ENCODE measurements at places on chromosomes 3 and 15. TPM values are rescaled to one million over a fixed set of nuclear protein-coding genes. Genes with fewer than 3 reads are reported as not detected.

DNA sequence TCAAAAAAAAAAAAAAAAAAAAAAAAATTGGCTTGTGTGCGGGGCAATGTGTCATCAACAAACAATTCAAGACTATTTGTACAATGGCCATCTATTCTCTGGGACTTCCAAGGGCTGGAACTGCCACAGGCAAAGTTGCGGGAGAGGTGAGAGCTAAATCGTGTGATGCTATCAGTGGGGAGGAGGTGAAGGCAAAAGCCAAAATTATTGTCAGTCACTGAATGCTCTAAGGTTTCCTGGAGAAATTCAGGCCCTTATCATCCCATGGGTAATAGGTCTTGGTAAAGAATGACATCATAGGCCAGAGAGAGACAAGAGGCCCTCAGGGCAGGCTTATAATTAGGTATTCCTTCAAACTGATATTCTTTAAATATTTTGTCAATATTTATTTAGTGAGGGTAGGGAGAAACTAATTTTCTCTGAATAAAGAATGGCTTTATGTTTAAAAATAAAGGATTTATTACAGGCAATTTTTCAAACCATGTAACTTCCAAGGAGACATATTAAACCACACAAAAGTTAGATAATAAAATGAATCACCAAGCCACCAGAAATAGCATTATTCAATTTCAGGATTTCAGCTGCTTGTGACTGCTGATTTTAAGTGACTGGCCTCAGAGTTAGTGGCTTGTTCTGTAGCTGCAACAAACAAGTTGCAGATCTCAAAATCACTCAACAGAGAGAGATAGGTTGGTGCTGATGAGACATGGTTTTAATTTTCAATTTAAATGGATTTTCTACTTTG is 226.3 kb upstream of the MRPL3 start:
- H3K4me1 ChIP-seq: no peaks in the 10 kb centered on the region
- no peak overlapping the region for H3K4me3 ChIP-seq
- DNase-seq: no peak
- no peaks in the 10 kb centered on the region for H3K36me3 ChIP-seq
- H3K27ac ChIP-seq: no peak overlapping the region
- no peaks in the 10 kb centered on the region for H3K27me3 ChIP-seq

GRCh38 chr3:196145468-196146262 is 63.8 kb upstream of the TFRC start:
- no peaks in the 10 kb centered on the region for H3K36me3 ChIP-seq
- H3K4me3 ChIP-seq: no peak overlapping the region
- no peak overlapping the region for H3K27ac ChIP-seq

GRCh38 chr3:13279532-13279910 is 140.6 kb downstream of the NUP210 start:
- H3K27me3 ChIP-seq: peaks cover 14% of the 10 kb centered on the region
- H3K27ac ChIP-seq: no peak overlapping the region
- DNase-seq: no peak
- no peaks in the 10 kb centered on the region for H3K36me3 ChIP-seq
- no peaks in the 10 kb centered on the region for H3K4me1 ChIP-seq

DNA sequence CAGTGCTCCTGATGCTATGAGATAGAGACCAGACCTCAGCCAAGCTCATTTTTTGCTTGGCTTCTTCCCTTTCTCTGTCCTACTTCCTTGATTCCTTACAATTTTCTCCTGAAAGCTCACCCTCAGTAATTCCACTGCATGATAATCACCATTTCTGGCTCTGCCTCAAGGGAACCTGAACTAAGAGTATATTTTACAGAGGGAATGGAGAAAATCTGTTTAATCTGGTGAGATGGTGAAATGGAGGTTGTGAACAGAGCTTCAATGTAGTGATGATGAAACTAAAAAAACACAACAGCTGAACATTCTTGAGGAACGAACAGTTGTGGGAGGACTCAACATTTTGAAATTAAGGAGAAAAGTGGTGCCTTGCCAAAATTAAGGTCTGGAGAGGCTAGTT is 16.3 kb downstream of the HHLA2 start:
- H3K27ac ChIP-seq: no peak overlapping the region
- H3K4me3 ChIP-seq: no peak overlapping the region
- no peaks in the 10 kb centered on the region for H3K36me3 ChIP-seq
- no peaks in the 10 kb centered on the region for H3K27me3 ChIP-seq
- no peak for DNase-seq
- H3K4me1 ChIP-seq: no peaks in the 10 kb centered on the region

DNA sequence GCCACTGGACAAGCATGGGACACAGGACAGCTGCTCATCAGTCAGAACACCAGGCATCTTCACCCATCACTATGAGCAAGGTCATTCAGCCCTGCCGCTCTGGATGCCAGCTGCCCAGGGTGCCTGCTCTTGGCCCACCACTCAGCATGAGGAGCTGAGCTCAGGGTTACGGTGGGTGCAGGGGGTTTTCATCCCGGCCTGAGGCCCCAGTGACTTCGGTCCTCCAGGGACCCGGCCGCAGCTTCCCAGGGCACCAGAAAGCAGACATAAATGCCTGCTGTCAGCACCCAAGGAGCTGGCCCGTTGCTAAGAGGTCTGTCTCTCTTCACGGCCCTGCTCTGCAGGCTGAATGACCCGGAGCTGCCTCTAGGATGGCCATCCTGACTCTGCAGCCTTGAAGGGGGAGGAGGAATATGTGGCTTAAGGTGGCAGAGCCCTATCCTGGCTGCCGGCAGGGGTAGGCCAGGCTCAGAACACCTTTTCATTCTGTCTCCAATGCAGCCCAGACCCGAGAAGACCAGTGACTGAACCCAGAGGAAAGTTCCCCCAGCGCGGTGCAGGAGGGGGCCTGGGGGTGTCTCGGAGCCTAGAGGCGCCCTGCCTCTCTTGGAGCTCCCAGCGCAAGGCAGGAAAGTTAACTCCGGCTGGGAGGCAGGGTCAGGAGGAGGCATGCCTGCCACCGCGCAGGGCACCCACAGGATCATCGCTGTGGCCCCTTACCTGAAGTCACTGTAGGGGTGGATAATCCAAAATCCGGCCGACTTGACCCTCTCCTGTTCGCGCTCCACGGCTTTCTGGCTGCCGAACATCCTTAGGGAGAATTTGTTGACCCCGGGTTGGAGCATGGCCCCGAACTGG is 1.8 kb downstream of the HCN4 start:
- no peak overlapping the region for H3K27ac ChIP-seq
- H3K36me3 ChIP-seq: no peaks in the 10 kb centered on the region
- H3K4me1 ChIP-seq: no peaks in the 10 kb centered on the region
- no peaks in the 10 kb centered on the region for H3K27me3 ChIP-seq
- DNase-seq: no peak
- H3K4me3 ChIP-seq: no peak overlapping the region

GRCh38 chr3:173399044-173399443 is 1.5 kb downstream of the NLGN1 start:
- H3K4me3 ChIP-seq: no peak overlapping the region
- DNase-seq: no peak
- H3K27me3 ChIP-seq: peaks cover 9% of the 10 kb centered on the region

- H3K36me3 ChIP-seq: peaks cover 41% of the 10 kb centered on the region
- DNase-seq: no peak
- no peak overlapping the region for H3K27ac ChIP-seq
- no peaks in the 10 kb centered on the region for H3K27me3 ChIP-seq
- no peak overlapping the region for H3K4me3 ChIP-seq
- no peaks in the 10 kb centered on the region for H3K4me1 ChIP-seq
Measured at GRCh38 chr3:52633786-52634185, 51.9 kb downstream of the PBRM1 start.

- DNase-seq: no peak
- no peaks in the 10 kb centered on the region for H3K4me1 ChIP-seq
- no peaks in the 10 kb centered on the region for H3K36me3 ChIP-seq
- H3K4me3 ChIP-seq: no peak overlapping the region
- H3K27ac ChIP-seq: no peak overlapping the region
- no peaks in the 10 kb centered on the region for H3K27me3 ChIP-seq
Measured at GRCh38 chr3:133890037-133890436, 5.6 kb downstream of the RAB6B start.

Gene ZPLD1
- polyA plus RNA-seq: not detected

Gene AADACL2
- not detected for polyA plus RNA-seq

Gene CCDC33
- not detected for polyA plus RNA-seq

Gene PTX3
- 0.21 TPM for polyA plus RNA-seq

Gene HRG
- polyA plus RNA-seq: not detected

Gene TLNRD1
- 2.2 TPM for polyA plus RNA-seq

Gene SKOR1
- polyA plus RNA-seq: not detected
